ENCODE measurements at places on chromosomes 7 and 10. TPM values are rescaled to one million over a fixed set of nuclear protein-coding genes. Genes with fewer than 3 reads are reported as not detected.
A peak's percentile ranks its signal among the peaks of the same experiment; 100 is the strongest.

RNLS gene
- 5.2 TPM for total RNA-seq

PCGF6 gene
- total RNA-seq: 14.7 TPM

GPNMB gene
- total RNA-seq: 19.5 TPM

GRCh38 chr7:5388905-5389433 lies 34.7 kb downstream of the TNRC18 start:
- no peaks in the 10 kb centered on the region for H3K27me3 ChIP-seq
- no peak overlapping the region for H3K27ac ChIP-seq
- no peak overlapping the region for H3K4me3 ChIP-seq
- peaks cover 10% of the 10 kb centered on the region for H3K4me1 ChIP-seq
- DNase-seq: no peak
- H3K36me3 ChIP-seq: peaks cover 20% of the 10 kb centered on the region

AGR2 gene
- total RNA-seq: not detected

TMEM130 gene
- not detected for total RNA-seq

- no peaks in the 10 kb centered on the region for H3K27me3 ChIP-seq
- no peak for DNase-seq
- peak overlapping the region; percentile 56 for H3K4me3 ChIP-seq
- peaks cover 78% of the 10 kb centered on the region for H3K4me1 ChIP-seq
- H3K36me3 ChIP-seq: peaks cover under 1% of the 10 kb centered on the region
Observed at GRCh38 chr7:50214126-50214670, 90.3 kb upstream of the IKZF1 start.

ASZ1 gene
- not detected for total RNA-seq

DNA sequence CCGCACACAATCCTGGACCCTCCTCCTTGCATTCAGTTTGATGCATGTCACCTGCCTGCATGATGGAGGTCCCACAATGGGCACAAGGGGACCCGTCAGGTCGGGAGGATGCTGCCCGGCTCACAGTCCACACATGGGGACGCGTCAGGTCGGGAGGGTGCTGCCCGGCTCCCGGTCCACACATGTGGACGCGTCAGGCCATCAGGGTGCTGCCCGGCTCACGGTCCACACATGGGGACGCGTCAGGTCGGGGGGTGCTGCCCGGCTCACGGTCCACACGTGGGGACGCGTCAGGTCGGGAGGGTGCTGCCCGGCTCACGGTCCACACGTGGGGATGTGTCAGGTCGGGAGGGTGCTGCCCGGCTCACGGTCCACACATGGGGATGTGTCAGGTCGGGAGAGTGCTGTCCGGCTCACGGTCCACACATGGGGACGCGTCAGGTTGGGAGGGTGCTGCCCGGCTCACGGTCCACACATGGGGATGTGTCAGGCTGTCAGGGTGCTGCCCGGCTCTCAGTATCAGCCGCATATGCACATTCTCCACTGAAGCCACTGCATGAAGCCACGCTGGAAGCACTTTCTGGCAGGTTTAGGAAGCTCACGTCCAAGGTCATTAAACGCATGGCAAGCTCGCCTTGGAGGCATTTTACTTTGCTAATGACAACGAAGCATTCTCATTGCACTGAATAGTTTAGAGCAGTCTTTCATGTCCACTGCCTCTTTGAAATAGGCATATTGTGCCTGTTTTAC lies 50.3 kb downstream of the DIP2C start:
- no peak overlapping the region for H3K27ac ChIP-seq
- no peaks in the 10 kb centered on the region for H3K4me1 ChIP-seq
- H3K4me3 ChIP-seq: no peak overlapping the region
- H3K36me3 ChIP-seq: no peaks in the 10 kb centered on the region
- H3K27me3 ChIP-seq: peaks cover 33% of the 10 kb centered on the region

DNA sequence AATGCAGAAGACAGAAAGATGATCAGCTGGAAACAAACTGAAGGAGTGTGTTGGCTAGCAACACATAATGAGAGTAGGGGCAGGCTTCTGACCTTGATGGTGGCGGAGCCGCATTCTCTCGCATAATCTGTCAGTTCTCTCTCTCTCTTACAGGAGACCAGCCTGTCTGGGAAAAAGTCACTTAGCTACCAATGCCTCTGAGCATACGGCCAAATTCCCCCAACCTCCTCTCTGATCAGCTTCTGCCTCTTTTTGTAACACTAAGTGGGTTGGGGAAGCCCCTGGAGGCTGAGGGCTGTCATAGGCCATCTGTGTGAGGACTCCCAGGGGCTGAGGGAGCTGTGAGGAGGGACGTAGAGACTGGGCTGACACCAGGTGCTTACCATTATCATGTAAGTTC lies 104.6 kb downstream of the HIPK2 start:
- H3K27me3 ChIP-seq: no peaks in the 10 kb centered on the region
- peaks cover 14% of the 10 kb centered on the region for H3K4me1 ChIP-seq
- no peak for DNase-seq
- H3K4me3 ChIP-seq: no peak overlapping the region
- H3K36me3 ChIP-seq: peaks cover 2% of the 10 kb centered on the region

SPAG6 gene
- total RNA-seq: 0.67 TPM

OR2A14 gene
- total RNA-seq: not detected

DNA sequence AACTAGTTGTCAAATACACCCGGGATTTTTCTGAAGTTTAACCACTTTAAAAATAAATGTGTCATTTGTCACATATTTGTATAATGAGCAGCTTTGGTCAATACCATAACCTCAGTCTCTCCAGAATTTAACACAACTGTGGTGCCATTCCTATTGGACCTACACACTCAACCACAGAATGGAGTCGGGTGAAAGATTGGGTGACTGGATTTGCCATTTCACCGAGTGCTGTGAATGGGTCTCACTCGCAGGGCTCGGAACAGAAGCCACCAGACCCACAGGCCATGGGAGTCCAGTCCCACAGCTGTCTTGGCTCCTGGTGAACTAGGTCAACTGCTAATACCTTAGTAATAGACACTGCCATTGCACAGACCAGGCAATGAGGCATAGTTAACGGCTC lies 298.4 kb downstream of the CCDC3 start:
- DNase-seq: no peak
- no peak overlapping the region for H3K4me3 ChIP-seq
- peaks cover 7% of the 10 kb centered on the region for H3K4me1 ChIP-seq
- no peaks in the 10 kb centered on the region for H3K27me3 ChIP-seq
- no peak overlapping the region for H3K27ac ChIP-seq

SPDYE1 gene
- not detected for total RNA-seq

Data from activated naive CD8-positive, alpha-beta T cell treated with anti-CD3 and anti-CD28 coated beads, Interleukin-2, amount 10 ng/mL, durations not matched to agents 7 days and 5 days (primary cell).